Pancreas (tissue), 10 donors: ENCODE measurements at places on chromosomes 4 and X.

DNA sequence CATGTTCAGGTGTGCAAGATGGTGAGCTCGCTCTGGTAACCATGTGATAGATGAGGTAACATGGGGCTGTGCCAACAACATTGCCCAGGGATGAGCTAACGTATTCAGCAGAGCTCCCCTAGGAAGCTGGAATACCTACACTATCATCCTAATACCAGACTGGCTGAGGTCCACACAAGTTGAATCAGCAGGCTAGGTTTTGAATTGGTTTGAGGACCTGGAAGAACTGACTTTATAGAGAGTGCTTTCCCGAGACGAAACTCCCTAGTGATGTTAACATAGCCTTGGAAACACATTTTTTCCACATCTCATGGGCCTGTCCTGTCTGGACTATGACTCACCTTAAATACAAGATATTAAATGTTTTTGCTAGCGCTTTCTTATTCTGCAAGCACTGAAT is 56.7 kb downstream of the IGFBP7 start:
- no peak for DNase-seq

DNA sequence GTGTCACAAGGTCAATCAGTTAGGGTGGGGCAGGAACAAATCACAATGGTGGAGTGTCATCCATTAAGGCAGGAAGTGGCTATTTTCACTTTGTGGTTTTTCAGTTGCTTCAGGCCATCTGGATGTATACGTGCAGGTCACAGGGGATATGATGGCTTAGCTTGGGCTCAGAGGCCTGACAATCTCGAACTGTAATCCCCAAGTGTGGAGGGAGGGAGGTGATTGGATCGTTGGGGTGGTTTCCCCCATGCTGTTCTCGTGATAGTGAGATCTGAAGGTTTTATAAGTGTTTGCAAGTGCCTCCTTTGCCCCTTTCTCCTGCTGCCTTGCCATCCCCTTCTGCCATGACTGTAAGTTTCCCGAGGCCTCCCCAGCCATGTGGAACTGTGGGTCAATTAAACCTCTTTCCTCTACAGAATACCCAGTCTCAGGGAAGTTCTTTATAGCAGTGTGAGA is 36.7 kb upstream of the STS start:
- no peak for DNase-seq

- no peak for DNase-seq
Measured at GRCh38 chr4:185849664-185850550, 37.9 kb upstream of the SORBS2 start.

GRCh38 chr4:56723201-56723605 is 42.1 kb upstream of the HOPX start:
- no peak for DNase-seq

DNA sequence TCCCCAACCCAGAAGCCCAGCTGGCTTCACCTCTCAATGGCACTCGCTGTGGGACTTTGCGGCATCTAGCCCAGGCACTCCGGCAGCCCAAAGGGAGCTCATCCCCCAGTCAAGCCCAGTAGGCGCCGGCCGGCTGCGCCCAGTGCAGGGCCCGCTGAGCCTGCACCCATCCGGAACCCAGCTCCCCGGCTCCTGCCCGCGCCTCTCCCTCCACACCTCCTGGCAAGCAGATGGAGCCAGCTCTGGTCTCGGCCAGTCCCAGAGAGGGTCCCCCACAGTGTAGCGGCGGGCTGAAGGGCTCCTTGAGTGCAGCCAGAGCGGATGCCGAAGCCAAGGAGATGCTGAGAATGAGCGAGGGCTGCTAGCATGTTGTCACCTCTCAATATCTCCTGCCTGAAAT is 116.8 kb upstream of the UGT8 start:
- DNase-seq: no peak

DNA sequence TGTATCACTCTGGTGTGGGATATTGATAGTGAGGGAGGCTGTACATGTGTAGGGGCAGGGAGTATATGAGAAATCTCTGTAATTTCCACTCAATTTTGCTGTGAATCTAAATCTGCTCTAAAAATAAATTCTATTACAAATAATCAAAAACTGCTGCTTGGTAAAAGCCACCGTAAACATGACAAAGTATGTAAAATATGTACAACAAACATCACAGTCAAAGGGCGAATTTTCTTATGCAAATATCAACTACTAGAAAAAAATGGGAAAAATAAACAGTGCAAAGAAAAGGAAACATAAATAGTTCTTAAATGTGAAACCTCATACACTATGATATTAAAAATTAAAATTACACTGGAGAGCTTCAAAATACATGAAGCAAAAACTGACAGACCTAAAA is 105.1 kb upstream of the DCLK2 start:
- no peak for DNase-seq

DNA sequence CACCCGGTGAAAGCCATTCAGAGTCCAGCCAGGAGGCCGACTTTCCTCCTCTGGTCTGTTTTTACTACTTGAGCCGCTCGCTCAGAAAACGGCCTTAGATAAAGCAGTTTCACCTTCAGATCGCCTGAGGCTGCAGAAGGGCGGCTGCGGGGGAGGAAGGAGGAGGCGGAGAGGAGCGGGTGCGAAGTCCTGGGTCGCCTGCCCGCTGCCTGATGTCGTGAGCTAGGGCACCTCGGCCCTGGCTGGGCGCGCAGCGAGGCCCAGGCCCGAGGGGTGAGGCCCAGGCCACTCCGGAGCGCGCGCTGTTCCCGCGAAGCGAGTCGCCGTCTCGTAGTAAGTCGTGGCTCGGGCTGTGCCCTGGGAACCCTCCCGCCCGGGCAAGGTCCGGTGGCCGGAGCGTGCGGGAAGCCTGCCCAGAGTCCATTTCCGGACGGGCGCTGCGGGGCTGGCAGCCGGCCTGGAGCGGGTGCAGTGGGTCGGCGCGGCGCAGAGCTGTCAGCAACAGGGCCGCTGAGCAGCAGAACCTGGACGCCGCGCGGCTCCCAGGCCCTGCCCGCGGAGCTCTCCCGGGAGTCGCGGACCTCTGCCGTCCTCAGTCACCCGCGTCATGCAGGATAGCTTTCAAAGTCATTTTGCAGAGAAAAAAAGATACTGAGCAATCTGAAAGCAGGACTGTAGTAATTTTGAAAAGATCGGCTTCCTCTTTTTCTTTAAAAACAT is 18.6 kb downstream of the TRIM2 start:
- peak; percentile 77 for DNase-seq
